ENCODE measurements at places on chromosomes 2 and 18.

GRCh38 chr2:84741182-84741822 is 139.6 kb downstream of the TRABD2A start:
- no peak for DNase-seq

DNA sequence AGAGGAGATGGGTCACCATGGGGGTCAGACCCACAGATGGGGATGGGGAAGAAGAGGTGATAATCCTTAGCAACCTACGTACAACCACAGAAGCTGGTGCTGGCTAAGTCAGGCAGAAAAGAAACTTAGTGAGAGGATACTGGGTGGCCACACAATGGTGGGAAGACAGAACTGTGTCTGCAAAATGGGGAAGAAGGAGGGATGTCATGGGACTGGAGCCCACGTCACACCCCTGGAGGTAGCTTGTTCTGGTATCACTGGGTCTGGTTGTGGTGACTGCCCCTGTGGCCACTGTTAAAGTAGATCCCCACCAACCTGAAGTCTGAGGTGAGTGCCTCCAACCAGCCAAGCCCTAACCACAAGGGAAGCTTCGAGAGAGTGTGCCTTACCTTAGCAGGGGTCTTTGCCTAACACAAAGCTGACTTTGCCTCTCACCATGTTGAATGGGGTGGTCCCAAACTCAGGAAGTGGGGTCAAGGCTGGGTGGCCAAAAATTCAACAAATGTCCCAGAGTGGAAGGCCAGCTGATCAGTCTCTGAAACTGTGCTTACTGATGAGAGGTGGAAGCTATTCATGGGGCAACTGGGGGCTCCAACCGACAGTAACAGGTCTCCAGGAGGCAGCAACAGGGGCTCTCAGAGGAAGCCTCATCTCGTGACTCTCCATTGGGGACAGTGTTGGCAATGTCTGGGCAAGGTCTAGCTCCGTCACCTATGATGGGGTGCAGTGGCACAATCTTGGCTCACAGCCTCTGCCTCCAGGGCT is 64.8 kb upstream of the SLC1A4 start:
- DNase-seq, result no peak

GRCh38 chr18:35495536-35496314 is 2.0 kb downstream of the INO80C start:
- DNase-seq, result no peak

DNA sequence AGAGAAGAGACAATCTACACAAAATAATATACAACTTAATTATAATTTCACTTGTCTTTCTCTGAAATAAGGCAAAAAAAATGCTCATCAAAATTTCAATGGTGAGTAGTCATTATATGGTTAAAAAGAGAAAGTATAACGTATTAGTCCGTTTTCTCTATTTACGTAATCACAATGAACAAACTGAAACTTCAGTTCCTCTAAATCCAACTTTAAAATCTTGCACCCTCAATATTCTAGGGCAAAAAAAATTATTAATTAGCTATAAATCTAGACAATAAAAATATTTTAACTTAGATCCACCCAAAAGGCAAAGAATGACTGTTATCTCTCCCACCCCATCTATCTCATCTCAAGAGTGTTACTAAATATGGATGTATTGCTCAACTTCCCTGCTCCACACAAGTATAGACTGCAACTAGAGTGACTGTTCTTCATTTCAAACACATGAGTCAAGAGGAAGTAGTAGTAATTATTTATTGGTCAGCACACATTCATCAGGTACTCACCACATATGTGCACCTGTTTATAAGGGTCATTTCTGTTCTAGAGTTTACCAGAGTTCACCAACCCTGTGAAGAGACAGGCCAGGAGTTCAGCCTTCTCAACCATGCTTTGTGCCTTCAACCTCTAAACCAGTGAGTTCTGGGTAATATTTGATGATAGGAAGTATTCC is 36.4 kb downstream of the STK39 start:
- DNase-seq, result no peak

DNA sequence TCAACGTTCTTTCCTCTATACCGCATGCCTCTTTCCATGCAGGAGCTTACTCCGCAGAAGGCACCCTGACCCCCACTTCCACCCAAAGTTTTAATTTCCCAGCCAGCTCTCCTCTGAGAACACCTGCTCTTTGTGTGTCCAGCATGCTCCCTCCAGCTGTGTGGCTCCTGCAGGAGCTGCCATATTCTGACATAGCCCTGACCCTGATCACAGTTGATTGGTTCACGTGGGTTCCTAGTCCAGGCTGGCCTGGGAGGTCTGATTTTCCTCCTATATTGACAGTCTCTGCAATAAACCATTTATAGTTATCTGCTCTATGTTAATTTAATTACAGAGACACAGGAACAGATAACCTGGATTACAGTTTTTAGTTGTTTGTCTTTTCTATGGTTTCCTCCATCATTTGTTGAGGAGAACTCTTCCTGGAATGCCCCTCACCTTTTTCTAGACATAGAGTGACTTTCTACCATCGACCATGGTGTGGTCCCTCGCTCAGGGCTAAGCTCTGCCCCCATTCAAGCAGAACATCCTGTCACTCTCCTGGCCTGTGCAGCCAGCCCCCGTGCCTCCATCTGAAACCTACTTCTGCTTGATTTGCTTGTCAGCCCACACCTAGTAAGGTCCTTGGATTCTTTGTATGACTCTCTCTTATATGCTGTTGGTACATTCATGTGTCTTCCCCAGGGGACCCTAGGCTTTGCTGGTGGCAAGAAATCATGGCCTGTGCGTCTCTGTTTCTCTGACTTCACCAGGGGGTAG is 231.5 kb downstream of the LPIN1 start:
- DNase-seq, result no peak

DNA sequence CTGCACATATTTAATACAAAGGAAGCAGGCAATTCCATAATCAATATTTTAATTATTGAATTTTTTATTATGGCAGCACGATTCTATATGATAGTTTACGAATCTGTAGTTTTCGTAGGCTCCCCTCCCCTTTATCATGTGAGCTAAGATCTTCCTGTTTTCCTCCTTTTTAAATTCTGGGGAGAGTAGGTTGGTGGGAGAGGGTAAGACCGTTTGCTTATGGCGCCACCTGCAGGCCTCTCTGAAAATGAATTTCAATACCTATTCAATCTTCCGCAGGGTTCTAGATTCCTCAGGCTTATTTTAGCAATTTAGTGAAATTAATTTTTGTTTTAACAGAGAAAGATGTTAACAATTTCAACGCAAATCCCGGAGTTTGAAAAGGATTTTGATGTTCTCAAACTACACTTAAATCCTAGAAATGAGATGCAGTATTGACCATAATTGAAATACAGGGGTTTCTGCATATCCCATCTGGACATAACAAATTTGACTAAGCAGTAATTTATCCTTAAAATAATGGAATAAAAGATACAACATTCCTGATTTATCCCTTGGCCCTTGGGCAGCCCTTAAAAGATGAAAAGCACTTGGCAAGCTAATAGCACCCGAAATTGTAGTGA is 12.8 kb upstream of the GBX2 start:
- DNase-seq, result no peak

DNA sequence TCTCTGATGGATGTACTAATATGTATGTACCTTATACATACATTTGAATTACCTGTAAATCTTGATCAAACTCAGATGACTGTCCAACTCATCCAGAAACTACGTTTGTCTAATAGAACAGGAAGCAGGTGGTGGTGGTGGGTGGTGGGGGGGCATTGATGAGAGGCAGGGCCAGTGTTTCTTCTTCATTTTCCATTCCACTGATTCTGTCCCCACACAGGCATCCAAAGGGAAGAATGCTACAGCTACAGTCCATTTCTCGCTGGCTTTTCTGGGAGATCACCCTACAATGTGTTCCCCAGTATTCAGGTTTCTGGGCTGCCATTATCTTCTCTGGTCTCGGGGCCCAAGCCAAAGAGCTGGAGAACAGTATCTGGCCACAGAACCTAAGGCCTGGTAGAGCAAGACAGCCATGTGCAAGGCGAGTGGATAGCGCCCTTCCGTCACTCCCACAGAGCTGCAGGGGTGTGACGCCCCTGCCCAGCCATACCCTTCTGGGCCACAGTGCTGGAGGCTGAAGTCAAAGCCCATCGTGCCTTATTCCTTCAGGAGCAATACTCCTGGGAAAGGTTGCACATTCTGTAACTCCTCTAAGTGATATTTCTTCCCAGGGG is 54.5 kb downstream of the BCL11A start:
- no peak for DNase-seq

GRCh38 chr2:71951718-71952404 is 195.8 kb downstream of the CYP26B1 start:
- no peak for DNase-seq

DNA sequence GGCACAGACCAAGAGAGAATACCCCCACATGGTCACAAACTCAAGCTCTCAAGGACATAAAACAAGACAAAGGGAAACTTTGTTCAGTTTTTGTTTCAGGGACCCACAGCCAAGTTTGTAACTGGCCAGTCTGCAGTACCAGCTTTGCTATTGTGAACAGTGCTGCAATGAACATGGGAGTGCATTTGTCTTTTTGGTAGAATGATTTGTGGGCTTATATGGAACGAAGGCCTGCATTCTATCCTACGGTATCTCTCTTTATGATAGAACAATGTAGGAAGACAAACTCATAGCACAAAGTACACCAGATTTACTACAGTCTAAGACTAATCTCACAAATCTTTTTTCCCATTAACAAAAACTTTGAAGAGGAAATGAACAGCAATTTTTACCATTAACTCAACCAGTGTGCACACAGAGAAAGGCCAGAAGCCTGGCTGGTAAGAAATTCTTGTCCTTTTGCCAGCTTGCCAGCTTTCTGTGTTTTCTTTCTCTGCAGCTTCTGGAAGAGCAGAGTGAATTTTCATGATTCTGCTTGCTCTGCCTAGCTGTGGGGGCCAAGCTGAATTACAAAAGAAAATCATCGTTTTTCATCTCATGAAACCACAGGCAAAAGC is 37.1 kb upstream of the FEZ2 start:
- DNase-seq, result no peak

DNA sequence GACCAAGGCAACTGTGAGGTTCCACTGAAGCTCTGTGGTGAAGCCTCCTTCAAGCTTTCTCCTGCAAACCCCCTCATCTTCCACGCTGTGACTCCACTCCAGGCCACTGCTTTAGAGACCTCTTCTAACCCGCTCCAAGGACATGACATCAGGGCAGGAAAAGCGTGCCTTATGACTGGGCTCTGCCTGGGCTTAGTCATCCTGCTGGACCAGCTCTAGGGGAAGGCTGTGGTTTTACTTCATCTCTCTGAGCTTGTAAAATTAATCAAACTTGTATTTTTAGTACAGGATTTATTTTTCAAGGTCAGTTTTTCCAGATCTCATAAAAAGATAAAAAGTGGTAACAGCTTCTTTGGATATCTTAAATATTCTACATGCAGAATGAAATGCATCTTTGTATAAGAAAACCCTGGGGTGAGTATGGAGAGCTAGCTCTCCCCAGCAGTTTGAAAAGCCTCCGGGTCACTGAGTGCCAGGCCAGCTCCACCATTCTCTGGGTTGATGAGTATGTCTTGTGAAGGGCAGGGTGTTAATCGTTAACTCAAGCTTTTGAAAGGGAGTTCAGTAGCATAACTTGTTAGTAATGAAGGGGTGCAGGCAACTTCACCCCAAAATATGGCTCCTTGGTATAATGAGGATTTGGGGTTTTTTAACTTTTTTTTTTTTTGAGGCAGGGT is 33.1 kb upstream of the YPEL5 start:
- DNase-seq, result no peak

Measured in stimulated activated CD4-positive, alpha-beta T cell treated with anti-CD3 and anti-CD28 coated beads, Interleukin-1b, Interleukin-23, amount 100 ng/mL, for 1 hour (primary cell).